ENCODE measurements at places on chromosomes 16 and 17.

DNA sequence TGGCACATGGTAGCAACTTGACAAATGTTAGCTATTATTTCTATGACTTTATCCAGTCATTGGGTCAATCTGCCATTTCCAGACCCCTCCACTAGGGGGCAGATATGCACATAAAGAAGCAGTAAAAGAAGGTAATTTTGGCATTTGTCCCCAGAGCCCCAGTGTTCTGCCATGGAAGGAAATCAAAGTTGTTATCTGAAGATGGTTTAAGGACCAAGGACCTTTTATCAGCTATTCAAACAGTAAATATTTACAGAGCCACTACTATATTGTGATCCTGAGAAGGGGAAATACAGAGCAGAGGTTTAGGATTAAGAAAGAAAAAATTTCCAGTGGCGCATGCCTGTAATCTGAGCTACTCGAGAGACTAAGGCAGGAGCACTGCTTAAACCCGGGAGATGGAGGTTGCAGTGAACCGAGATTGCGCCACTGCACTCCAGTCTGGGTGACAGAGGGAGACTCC, 20.0 kb downstream of the TRAF4 start:
- peak; percentile 87 for DNase-seq

DNA sequence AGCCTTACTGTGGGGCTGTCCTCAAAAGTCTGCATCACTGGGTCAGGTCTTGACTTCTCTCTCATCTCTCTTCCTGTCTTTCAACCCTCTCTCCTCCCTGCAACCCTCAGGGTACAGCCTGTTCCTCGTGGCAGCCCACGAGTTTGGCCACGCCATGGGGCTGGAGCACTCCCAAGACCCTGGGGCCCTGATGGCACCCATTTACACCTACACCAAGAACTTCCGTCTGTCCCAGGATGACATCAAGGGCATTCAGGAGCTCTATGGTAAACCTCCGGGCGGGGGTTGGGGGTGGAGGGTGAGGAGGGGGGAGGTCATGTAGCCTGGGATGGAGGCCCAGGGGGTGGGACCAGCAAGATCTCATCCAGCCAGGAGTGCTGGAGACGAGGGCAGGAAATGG, 12.7 kb downstream of the MMP2 start:
- DNase-seq, result no peak

DNA sequence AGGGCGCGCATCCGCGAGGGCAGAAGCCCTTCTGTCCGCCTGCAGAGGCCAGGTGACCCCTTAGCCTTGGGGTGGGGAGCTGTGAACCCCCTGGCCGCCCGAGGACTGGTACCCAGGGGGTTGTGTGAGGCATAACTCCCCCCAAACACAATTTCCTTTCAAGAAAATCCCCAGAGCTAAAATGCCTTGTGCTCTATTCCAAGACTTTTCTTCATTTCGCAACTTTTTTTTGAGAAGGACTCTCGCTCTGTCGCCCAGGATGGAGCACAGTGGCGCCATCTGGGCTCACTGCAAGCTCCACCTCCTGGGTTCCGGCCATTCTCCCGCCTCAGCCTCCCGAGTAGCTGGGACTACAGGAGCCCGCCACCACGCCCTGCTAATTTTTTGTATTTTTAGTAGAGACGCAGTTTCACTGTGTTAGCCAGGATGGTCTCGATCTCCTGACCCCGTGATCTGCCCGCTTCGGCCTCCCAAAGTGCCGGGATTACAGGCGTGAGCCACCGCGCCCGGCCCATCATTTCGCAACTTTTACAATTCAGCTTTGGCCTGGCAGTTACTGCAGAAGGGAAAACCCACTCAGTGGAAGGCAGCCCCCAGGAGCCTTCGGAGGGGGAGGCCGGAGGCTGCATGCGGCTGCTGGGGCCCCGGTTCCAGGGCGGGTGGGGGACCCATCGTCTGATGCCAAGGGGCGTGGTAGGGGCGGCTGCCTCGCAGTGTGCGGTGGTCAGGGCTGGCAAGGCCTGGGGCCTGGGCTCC, 963 bp upstream of the APRT start:
- peak; percentile 48 for DNase-seq

DNA sequence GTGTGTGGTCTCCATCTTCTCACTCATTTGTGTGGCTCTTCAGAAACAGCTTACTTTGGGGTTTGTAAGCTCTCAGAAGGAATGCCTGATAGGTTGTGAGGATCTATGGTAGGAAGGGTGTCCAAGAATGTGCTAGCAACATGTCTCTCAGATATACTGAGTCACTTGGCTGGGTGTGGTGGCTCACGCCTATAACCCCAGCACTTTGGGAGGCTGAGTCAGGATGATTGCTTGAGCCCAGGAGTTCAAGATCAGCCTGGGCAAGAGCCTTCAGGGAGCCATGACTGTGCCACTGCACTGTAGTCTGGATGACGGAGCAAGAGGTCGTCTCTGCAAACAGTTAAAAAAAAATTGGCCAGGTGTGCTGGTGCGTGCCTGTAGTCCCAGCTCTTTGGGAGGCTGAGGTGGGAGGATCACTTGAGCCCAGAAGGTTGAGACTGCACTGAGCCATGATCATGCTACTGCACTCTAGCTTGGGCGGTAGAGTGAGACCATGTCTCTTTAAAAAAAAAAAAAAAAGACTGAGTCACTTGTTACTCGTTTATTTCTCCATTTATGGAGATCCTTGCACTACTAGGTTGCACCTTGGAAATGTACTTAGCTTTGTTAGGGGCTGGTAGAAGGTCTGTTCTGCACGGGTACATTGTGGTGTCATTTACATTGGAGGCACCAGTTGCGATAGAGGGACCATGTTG, 232.0 kb downstream of the SNX29 start:
- no peak for DNase-seq

DNA sequence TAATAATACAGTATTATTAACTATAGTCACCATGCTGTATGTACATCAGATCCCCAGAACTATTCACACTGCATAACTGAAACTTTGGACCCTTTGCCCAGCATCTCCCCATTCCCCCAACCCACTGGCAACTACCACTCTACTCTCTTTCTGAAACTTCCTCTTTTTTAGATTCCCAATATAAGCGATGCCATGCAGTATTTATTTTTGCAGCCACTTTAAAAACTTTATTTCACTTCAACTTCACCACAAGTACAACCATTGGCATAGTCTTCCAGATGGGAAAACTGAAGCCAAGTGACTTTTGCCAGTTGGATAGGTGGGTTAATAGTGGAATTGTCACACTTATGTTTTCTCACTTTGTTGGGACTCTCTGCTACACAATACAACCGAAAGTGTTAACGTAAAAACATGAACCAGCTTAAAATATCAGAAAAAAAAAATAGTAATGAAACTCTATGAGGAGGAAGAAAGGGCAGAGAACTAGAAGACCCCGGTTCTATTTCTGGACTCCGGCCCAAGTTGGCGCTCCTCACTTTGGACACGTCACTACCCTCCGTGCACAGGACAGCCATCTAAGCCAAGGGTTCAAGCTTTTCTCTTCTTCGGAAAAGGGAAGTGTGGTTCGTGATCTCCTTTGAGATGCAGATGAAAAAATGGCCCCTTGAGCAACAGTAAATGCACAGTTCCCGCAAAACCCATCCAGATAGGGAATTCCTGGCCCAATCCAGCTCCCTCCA, 743 bp downstream of the SHCBP1 start:
- DNase-seq, result no peak

GRCh38 chr17:7220593-7221277, 997 bp downstream of the ACADVL start:
- DNase-seq, result peak; percentile 77

Data from activated naive CD4-positive, alpha-beta T cell treated with anti-CD3 and anti-CD28 coated beads, Interleukin-2, amount 10 ng/mL, durations not matched to agents 7 days and 5 days (primary cell).